ENCODE measurements at places on chromosomes 12 and 14.
A peak's percentile ranks its signal among the peaks of the same experiment; 100 is the strongest.

DNA sequence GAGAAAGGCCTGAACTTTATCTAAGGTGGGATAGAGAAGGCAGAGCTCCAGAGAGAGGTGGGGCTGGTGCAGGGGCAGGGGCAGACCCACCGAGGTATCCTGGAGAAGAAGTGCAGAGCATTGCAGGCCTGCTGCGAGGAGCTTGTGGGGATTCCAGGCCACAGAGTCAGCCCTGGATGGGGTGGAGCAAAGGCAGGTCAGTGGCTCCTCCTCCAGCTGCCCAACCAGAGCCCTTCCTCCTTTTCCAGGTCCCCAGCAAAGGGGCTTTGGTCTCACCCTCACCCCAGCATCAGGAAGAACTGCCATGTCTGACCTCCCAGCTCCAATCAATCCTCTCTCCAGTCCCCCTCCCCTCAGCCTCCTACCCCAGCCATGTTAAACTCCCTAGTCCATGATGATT is 19.8 kb upstream of the ZNF740 start:
- no peak for DNase-seq

DNA sequence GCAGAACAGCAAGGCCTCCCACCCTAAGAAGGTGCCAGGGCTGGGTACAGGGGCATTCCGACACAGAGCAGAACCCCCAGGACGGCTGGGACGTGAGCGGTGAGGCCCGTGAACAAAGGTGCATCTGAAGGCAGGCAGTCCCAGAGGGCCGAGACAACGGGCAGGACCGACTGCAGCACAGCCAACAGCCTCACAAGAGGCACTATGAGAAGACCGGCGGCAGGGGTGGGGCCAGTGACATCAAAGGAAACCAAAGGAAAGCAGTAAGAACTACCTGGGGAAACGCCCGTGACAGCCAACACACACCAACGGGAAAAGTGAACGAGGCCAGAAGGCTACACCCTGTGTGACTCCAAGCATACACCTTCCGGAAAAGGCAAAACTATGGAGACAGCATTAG is 9.1 kb downstream of the BTBD6 start:
- peak; percentile 54 for DNase-seq

DNA sequence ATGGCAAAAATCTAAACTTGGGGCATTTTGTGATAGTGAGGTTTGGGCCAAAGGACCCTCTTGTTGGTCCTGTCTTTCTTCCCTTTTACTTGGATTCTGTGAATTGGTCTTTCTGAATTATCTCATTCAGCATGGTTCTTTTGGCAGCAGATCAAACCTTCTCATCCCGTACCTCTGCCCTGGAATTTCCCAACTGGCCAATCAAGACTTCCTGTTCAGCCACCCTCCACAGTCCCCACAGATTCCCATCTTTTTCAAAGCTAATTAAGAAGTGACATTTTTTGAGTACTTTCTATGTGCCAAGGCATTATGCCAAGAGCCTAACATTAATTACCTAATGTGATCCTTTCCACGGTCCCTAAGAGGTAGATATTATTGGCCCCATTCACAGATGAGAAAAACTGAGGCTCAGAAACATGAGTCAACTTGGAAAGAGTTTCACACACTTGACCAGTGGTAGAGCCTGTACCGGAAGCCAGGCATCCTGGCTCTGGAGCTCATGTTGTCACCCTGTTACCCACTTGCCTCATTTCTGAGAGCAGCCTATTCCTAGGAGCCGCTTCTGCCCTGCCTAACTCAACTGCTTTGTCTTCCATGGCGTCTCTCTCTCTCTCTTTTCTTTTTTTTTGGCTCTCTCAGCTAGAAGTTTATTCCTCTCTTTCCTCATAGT is 135.9 kb downstream of the C12orf75 start:
- DNase-seq, result no peak

DNA sequence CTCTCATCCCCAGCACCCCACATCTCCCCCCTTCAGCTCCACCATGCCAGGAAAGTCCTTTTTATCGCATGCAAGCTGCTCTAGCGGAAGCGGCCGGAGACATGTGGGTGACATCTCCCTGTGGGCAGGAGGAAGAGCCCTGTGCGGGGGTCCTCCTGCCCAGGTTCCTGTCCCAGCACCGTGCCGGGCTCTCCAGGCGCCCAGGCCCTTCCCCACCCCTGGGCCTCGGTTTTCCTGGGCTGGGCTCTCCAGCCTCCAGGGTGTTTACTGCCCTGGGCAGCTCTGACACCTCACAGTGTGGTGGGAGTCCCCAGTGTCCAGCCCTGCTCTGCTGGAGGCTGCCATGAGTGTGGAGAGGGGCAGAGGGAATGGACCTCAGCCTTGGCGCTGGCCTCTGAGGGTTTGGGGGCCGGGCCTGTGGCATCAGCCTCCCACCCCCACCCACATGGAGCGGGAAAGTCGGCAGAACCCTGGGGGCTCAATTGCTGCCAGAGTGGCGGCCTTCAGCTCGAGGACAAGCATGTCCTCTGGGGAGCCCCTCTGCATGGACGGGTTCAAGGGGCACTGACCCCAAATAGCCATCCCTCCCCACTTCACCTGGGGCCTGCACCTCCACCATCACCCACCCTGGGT is 16.9 kb downstream of the ASPG start:
- DNase-seq, result no peak

DNA sequence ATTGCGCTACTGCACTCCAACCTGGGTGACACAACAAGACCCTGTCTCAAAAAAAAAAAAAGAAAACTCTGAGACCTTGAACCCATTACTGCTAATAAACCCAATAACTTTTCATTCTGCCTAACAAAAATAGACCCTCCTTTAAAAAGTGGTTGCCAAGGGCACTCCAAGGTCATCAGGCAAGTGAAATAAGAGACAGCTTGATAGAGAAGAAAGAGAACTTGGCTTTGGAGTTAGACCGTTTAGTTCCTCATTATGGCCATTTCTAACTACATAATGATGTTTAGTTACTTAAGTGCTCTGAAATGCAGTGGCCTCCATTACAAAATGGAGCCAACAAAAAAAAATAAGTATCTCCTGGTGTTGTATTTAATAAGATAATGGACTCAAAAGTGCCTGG is 55.9 kb downstream of the PHLDA1 start:
- no peak for DNase-seq

- peak; percentile 70 for DNase-seq
Observed at GRCh38 chr12:76030341-76031080, 1.1 kb downstream of the PHLDA1 start.

- peak; percentile 19 for DNase-seq
Observed at GRCh38 chr12:12032260-12032791, 38.4 kb upstream of the BCL2L14 start.

GRCh38 chr14:53174918-53175317 is 21.8 kb upstream of the DDHD1 start:
- no peak for DNase-seq

DNA sequence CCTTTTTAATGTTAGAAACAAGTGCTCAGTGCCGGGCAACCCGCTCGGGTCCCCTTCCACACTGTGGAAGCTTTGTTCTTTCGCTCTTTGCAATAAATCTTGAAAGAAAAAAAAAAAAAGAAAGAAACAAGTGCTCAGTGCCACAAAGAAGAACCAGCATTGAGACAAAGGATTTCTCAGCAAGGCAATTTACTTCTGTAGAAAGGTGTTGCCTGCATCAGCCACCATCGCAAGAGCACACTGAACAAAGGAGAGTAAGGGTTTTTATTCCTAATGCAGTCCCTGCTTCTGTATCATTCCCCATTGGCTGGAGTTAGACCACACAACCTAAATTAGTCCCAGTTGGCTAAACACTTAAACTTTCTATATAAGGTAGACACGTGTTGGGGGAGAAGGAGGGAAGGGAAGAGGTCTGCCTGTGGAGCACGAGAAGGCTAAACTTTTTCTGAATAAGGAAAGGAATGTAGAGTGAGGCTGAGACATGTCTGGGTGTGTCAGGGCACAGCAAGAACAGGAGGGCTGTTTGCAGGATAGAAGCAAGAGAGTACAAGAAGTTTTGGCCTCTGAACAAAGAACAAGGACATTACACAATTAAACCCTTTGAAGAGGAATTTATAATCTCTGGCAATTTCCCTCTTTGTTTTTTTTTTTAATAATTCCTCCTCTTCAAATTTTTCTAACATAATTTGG is 21.4 kb downstream of the KLRF2 start:
- no peak for DNase-seq

GRCh38 chr12:132021031-132021871 is 71.5 kb downstream of the EP400 start:
- DNase-seq, result no peak

- no peak for DNase-seq
Observed at GRCh38 chr12:89160716-89161123, 191.6 kb downstream of the DUSP6 start.

DNA sequence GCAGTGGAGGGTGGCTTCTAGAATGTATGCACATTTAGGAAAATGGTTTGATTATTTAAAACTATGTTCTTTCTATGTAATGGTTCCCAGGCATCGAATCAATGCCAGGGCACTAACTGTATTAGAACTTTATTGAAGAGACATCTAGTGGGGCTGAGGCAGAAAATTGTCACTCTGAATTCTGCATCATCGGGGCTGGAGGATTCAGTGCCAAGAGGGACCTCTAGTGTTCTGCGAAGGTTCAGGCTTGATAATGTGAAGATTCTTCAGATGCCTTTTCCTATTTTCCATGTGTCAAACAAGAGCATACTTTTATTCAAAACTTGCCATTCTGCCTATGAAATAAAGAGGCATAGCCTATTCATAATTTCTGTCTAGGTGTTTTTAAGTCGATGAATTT is 146.3 kb downstream of the CAND1 start:
- no peak for DNase-seq

GRCh38 chr12:119122751-119123150 is 56.0 kb upstream of the HSPB8 start:
- DNase-seq, result no peak

DNA sequence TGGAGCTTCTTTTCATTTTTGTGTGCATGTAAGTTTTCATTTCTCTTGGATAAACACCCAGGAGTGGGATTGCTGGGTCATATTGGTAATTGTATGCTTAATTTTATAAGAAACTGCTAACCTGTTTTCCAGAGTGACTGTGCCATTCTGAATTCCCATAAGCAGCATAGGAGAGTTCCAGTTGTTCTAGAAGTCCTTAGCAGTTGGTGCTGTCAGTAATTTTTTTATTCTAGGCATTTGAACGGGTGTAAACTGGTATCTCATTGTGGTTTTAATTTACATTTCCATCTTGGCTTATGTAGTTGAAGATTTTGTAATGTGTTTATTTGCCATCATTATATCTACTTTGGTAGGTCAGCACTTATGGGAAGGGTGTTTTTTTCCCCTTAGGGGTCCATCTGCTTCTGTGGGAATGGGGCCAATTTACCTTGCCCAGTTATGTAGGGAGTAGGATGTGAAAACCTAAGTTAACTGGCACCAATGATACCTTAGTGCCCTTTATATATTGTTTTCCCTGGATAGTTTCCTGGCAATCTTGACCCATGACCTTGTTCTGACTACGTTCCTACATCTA is 202.9 kb downstream of the AKAP6 start:
- no peak for DNase-seq

GRCh38 chr14:64954491-64955240 is 12.1 kb upstream of the GPX2 start:
- no peak for DNase-seq

GRCh38 chr12:76260390-76260748 is 87.8 kb downstream of the BBS10 start:
- no peak for DNase-seq

DNA sequence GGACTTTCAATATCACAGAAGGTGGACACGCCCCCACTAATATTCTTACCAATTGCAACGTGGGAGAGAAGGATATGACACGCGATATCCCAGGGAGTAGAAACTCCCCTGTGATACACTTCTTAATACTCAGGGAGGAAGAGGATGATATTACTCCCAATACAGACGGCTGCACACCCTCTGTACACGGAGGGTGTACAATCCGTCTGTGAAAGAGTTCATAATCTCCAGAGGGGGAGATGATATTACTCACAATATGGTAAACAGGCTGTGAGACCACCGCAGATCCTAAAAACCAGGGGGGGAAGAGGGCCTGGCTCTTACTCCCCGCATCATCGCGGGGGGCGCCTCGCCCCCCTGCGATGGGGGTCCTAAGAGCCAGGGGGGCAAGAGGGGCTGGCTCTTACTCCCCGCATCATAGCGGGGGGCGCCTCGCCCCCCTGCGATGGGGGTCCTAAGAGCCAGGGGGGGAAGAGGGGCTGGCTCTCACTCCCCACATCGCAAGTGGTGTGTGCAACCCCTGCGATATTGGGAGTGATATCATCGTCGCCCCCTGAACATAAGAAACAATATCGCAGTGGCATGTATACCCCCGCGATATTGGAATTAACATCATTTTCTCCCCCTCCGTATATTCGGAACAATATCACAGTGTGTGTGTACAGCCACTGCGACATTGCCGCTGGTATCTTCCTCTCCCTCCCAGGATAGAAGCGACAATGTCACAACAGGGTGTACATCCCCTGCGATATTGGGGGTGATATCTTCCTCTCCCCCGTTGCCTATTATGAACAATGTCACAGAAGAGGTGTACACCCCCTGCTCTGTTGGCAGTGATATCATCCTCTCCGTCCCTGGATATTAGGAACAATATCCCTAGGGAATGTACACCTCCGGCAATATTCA is 8.9 kb upstream of the CLEC6A start:
- no peak for DNase-seq

- no peak for DNase-seq
Observed at GRCh38 chr12:125889742-125890141, 824.5 kb downstream of the AACS start.

GRCh38 chr14:80923368-80923767 is 18.2 kb downstream of the CEP128 start:
- DNase-seq, result no peak

DNA sequence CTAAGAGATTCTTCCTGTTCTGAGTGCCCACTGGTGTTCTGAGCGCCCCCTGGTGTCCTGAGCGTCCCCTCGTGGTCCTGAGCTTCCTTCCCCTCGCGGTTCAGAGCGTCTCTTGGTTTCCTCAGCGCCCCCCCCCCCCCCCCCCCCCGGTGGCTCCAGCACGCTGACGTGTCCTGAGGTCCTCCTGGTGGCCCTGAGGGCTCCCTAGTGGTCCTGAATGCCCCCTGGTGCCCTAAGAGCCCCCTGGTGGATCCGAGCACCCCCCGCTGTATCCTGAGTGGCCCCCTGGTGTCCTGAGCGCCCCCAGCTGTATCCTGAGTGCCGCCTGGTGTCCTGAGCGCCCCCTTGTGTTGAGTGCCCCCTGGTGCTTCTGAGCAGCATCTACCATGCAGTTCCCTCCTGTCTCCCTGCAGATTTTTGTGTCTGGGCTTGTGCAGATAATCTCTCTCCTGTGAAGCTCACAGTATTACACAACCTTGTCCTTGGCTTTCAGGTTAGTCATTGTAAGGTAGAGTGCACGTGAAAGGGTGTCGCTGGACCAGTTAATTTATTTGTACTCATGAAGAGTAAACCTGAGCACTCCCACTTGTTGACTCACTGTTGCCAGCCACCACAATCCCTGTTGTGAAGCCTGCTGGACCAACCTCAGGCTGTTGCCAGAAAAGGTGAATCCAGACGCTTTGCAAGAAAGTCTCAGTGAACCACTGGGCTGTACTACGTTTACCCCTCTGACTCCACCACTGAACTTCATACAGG is 1168.4 kb downstream of the TMEM121 start:
- peak; percentile 55 for DNase-seq

DNA sequence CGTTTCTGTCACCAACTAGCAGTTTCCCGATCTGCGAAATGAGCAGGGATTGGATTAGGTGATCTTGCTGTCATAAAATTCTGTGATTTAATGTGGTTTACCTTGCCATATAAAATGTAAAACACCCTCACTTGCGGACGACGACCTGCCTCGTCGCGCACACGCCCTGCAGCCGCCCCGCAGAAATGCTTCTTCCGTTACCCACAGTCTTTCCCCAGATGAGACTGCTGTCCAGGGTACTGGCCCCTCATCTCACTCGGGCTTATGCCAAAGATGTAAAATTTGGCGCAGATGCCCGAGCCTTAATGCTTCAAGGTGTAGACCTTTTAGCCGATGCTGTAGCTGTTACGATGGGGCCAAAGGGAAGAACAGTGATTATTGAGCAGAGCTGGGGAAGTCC is 17.7 kb upstream of the FOXJ2 start:
- no peak for DNase-seq
